Fibroblast of the aortic adventitia (primary cell): ENCODE measurements at places on chromosomes 13 and 19. TPM values are rescaled to one million over a fixed set of nuclear protein-coding genes. Genes with fewer than 3 reads are reported as not detected.

The NKPD1 gene
- total RNA-seq: 0.25 and 0.36 TPM in 2 replicates

The PRSS57 gene
- total RNA-seq: not detected in 2 replicates

The C3 gene
- 93.5 and 1,485 TPM in 2 replicates for total RNA-seq

The CNN1 gene
- total RNA-seq: 2.2 and 4.2 TPM in 2 replicates

The CYP2A7 gene
- total RNA-seq: not detected in 2 replicates

The ZNF730 gene
- 0.16 and 2.3 TPM in 2 replicates for total RNA-seq

The HIF3A gene
- 0.49 and 0.99 TPM in 2 replicates for total RNA-seq

The LNX2 gene
- total RNA-seq: 6.1 TPM in 2 replicates

The EBPL gene
- 37.1 and 47.0 TPM in 2 replicates for total RNA-seq

The ELSPBP1 gene
- not detected in 2 replicates for total RNA-seq
